Activated CD4-positive, alpha-beta T cell treated with anti-CD3 and anti-CD28 coated beads, Interleukin-2, amount 10 ng/mL, durations not matched to agents 24 days and 14 days (primary cell): ENCODE measurements at places on chromosomes 13 and 19.
A peak's percentile ranks its signal among the peaks of the same experiment; 100 is the strongest.

DNA sequence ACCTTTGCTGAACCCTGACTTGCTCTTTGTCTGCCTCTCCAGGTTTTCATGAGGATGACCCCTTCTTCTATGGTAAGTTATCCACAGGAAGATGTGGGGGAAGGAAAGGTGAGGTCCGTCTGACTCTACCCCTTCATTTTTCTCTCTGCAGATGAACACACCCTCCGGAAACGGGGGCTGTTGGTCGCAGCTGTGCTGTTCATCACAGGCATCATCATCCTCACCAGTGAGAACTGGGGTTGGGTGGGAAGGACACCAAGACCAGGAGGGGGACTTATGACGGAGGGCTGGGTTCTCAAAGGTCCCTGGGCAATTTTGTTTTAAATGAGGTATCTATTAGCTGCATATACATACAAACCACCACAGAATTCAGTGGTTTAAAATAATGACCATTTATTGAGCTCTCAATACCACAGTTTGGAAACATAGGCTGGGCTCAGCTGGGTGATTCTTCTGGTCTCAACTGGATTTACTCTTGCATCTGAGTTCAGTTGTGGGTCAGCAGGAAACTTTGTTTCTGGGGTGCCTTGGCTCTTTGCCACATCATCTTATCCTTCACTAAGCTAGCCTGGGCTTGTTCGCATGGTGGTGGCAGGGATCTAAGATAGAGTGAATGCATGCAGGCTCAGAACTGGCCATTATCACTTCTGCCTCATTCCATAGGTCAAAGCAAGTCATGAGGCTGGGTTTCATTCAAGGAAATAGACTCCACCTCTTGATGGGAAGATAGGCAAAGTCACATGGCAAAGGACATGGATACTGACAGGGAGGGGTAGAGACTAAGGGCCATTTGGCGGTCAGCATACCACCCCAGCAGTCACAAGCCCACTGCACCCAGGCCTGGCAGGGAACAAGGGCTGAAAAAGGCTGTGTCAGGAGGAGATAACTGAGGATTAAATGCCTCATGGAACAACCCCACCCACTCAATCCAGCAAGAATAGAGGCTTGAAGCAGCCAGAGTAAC is 11.8 kb downstream of the FXYD5 start:
- H3K36me3 ChIP-seq = peaks cover 90% of the 10 kb centered on the region
- DNase-seq = no peak
- H3K4me3 ChIP-seq = peak overlapping the region; percentile 32
- peak overlapping the region; percentile 84 for H3K27ac ChIP-seq

GRCh38 chr13:90690458-90691080 is 656.9 kb upstream of the MIR17HG start:
- H3K27me3 ChIP-seq = no peaks in the 10 kb centered on the region
- no peak overlapping the region for H3K4me3 ChIP-seq
- H3K36me3 ChIP-seq = no peaks in the 10 kb centered on the region
- H3K4me1 ChIP-seq = no peaks in the 10 kb centered on the region
- no peak for DNase-seq

- H3K27ac ChIP-seq = no peak overlapping the region
- no peaks in the 10 kb centered on the region for H3K36me3 ChIP-seq
- no peak for DNase-seq
- H3K4me3 ChIP-seq = no peak overlapping the region
These were observed 99.9 kb downstream of the GNG7 start for GRCh38 chr19:2602391-2603181.

DNA sequence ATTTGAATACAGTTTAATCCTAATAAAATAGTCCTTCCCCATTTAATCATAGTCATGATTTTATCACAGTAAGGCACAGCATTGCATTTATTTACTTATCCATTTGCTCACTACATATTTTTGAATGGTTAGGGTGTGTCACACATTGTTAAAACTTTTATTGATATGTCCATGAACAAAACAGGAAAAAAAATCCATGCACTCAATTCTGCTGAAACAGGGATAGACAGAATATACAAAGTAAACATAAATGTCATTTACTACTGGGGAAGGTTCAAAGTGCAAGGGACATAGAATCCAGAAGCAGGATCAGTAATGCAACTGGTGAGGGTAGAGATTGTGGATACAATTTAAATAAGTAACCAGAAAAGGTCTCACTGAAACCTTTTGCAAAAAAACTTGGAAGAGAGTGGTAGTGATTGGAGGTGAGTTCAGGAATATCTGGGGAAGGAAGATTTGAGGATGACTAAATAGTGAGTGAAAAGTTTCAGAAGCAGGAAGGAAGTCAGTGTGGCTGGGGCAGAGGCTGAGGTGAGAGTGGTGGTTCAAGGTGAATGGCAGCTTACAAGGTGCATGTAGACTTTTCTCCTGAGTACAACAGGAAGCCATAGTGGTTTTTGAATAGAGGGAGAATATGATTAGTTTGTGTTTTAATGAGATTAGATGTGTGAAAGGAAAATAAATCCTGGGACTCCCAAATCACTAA is 387.2 kb upstream of the ATXN8OS start:
- no peak for DNase-seq
- H3K4me1 ChIP-seq = no peaks in the 10 kb centered on the region
- H3K4me3 ChIP-seq = no peak overlapping the region
- no peaks in the 10 kb centered on the region for H3K36me3 ChIP-seq
- no peaks in the 10 kb centered on the region for H3K27me3 ChIP-seq

GRCh38 chr19:37303591-37304171 is 67.2 kb upstream of the ZNF527 start:
- no peak for DNase-seq
- no peak overlapping the region for H3K27ac ChIP-seq
- no peaks in the 10 kb centered on the region for H3K27me3 ChIP-seq
- H3K36me3 ChIP-seq = no peaks in the 10 kb centered on the region
- no peak overlapping the region for H3K4me3 ChIP-seq

DNA sequence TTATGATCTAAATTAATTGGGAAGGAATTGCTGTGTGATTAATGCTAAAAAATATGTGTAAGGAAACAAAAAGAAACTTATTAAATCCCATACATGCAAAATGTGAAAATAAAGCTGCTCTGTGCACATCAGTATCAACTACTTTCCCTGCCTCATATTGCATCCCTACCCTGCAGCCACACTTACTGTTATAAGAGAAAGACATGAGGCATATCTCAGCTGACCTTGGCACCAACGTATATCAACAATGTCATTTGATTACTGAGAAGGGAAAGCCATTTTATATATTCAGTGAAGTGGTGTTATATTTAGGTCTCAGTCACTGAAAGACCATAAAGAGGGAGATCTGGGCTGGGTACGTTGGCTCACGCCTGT is 585.1 kb downstream of the GPC6 start:
- no peaks in the 10 kb centered on the region for H3K4me1 ChIP-seq
- DNase-seq = no peak
- no peak overlapping the region for H3K27ac ChIP-seq
- H3K4me3 ChIP-seq = no peak overlapping the region
- H3K36me3 ChIP-seq = no peaks in the 10 kb centered on the region
- H3K27me3 ChIP-seq = peaks cover 2% of the 10 kb centered on the region

DNA sequence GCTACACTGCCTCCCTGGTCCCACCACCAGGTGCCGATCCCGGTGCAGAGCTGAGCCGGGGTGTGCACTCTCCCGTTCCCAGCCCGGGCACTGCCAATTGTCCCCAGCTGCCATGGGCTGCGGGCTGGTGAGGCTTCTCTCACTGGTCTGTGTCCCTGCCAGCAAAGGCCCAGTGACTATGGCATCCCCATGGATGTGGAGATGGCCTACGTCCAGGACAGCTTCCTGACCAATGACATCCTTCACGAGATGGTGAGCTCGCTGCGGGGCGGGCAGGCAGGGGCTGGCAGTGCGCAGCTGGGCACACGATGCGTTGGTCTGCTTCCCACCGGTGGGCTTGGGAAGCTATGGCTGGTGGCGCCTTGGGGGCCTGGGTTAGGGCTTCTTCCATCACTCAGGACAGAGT is 14.6 kb downstream of the MPND start:
- DNase-seq = no peak
- no peak overlapping the region for H3K27ac ChIP-seq
- no peaks in the 10 kb centered on the region for H3K4me1 ChIP-seq
- no peaks in the 10 kb centered on the region for H3K27me3 ChIP-seq

- no peaks in the 10 kb centered on the region for H3K36me3 ChIP-seq
- no peak overlapping the region for H3K27ac ChIP-seq
- peaks cover 6% of the 10 kb centered on the region for H3K27me3 ChIP-seq
- DNase-seq = no peak
These were observed 53.6 kb downstream of the FAM216B start for GRCh38 chr13:42834946-42835345.

GRCh38 chr19:34088292-34088691 is 84.0 kb upstream of the LSM14A start:
- peaks cover 2% of the 10 kb centered on the region for H3K27me3 ChIP-seq
- H3K4me3 ChIP-seq = no peak overlapping the region
- no peaks in the 10 kb centered on the region for H3K4me1 ChIP-seq
- H3K27ac ChIP-seq = no peak overlapping the region
- DNase-seq = no peak
- no peaks in the 10 kb centered on the region for H3K36me3 ChIP-seq
